ENCODE measurements at places on chromosomes 1 and 21. TPM values are rescaled to one million over a fixed set of nuclear protein-coding genes. Genes with fewer than 3 reads are reported as not detected.

Gene ZNF648
- total RNA-seq, result not detected

GRCh38 chr1:21966247-21967000 is 10.4 kb upstream of the CELA3B start:
- DNase-seq, result no peak

- DNase-seq, result no peak
These were observed 83.7 kb downstream of the ZSWIM5 start for GRCh38 chr1:45122724-45123123.

Gene LCE1E
- not detected for total RNA-seq

DNA sequence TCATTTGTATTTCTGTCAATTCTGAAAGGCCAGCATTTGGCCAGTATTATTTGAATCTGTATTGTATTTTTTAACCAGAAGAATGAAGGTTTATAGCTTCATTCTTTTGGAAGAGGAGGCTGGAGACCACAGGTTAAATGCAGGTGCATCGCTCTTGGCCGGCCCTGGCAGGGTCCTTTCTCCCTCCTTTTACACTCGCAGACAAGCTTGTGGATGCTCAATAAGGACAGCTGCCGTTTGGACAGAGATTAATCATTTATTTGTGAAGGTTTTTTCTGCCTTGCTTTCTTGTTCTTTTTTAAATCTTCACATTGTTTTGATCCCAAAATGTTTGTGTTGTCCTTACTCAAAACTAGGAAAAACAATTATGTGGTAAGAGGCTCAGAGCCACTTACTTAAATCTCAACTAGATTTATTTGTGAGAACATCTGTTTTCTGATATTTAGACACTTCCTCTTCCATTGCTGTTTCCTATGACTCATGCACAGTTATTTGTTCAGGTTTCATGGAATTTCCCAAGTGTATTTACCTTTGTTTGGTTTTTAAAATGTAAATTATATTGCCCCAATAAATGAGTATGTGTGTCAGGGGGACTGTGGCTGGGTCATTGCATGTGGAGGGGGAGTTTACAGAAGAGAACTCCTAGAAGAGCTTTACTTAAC is 46.7 kb upstream of the LAMC2 start:
- no peak for DNase-seq

DNA sequence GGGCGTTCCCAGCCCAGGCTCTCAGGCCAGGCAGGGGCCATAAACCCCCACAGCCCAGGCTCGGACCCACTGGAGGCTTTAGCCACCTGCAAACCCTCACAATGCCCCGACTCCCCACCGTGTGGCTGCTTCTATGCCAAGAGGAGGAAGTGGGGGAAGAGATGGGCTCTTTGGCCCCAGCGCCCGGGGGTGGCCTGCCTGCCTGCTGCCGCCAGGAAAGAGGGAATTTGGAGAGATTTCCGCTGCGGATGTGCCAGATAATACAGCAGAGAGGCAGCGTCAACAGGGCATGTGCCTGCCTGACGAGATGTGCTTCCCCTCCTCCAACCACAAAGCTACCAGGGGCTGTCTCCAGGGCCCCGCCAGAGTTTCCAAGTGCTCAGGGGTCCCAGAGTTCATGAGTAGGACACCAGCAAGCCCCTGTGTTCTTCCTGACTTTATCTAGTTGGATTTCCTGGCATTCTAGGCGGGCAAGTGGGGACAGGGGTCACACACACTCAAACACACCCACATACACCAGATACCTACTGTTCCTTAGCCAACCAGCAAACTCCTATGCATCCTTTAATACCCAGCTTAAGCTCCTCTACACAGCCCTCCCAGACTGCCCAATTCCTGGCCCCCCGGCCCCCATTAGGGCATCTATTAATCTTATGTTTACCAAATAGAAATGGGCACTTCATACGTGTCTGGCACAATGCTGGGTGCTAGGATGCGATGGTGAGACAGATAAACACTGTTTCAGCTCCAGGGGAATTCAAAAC is 14.1 kb downstream of the EPHA2 start:
- no peak for DNase-seq

- no peak for DNase-seq
These were observed 4.3 kb downstream of the MEF2D start for GRCh38 chr1:156496211-156496761.

Gene SLC30A7
- total RNA-seq, result 34.6 TPM

GRCh38 chr1:95287081-95287480 is 53.1 kb downstream of the RWDD3 start:
- no peak for DNase-seq

- no peak for DNase-seq
These were observed 1201.9 kb downstream of the BRINP3 start for GRCh38 chr1:189275796-189276195.

DNA sequence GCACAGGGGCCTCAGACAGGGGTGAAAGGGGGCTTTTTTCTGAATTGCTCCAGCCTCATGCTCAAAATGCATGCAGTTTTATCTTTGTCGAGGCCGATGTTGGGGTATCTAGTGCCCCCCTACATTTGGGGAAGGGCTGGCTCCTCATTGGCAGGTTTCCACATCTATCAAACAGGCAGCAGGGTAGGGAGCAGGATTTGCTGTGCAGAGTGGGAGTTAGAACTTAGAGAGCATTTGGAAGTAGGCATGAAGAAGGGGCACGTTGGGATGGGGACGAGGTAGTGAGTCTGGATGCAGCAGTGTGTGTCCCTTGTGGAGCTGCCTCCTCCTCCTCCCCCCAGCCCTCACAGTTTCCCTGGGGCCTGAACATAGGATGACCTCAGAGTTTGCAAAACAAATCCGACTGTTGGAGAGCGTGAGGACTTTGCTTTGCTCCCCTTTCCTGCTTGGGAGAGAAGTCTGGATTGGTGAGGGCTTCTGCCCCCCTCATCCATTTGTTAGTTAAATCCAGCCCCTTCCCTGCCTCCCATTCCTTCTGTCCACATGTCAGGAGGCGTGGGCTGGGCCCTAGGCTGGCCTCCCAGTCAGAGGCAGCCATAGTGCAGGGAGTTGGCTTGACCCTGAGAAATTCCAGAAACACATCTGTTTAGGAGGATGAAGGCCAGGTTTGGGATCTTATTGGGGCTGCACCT is 36.9 kb upstream of the GPR37L1 start:
- DNase-seq, result no peak

GRCh38 chr21:45846373-45847160 is 135.0 kb upstream of the COL6A1 start:
- no peak for DNase-seq

GRCh38 chr1:145990249-145990855 is 6.0 kb downstream of the TXNIP start:
- peak; percentile 35 for DNase-seq

Gene CACYBP
- total RNA-seq, result 177 TPM

DNA sequence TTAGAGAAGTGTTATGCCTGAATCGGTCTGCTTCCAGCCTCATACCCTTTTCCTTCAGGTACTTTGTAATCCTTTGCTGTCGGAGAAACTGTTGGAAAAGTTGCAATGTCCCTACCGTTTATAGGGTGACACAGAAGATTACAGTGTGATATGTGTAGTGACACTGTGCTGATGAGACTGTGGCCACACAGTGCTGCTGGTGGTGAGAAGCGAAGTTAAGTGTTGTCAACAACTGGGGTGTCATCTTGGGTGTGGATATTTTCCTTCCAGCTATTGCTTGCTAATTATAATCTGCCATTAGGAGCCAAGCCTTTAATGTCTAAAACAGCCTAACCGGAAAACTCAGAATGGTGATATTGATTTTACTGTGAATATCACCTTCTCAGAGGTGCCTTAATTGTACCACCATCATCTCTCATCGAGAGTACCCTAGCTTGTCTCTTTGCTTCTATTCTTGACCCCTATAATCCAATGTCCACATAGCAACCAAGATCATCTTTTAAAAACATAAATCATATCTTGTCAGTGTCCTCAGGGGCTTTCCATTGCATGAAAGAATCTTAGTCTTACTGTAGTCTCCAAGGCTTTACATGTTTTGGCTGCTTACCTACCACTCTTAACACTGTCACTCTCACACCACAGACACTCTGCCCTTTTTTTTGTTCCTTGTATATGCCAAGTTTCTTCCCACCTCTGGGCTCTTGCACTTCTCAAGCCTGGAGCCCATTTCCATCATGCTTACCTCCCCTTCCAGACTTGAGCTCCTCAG is 89.4 kb upstream of the PGD start:
- DNase-seq, result no peak

Gene MX1
- total RNA-seq, result 609 TPM

DNA sequence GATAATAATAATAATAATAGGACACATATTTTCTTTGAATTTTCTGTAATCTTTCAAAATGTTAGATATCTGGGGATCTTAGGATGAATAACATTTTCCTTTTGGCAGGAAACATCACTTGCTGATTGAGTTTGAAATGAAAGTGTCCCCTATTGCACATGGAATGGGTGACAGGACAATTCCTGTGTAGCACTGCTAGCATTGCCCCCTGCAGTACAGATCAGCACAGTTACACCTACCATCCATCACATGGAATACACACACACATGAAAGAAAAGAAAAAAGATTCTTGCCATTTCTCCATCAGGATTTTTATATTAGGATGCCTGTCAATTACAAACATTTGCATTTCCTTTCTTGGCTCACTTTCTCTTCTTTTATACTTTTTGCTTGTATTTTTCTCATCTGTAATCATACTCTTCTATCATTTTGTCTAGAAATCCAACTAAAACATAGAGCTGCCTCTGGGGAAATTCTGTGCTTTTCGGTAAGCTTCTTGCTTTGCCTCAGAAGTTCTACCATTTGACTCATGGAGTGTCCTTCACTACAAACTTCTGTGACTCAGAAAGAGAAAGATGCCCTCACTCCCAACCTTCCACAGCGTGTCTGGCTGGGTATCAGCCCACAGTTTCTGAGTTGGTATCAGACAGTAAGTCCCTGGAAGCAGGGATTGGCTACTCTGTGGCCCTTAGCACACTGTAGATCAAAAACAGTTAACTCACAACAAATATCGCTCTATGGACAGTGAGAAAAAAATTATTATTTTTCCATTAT is 641.2 kb downstream of the PTPRC start:
- DNase-seq, result no peak

- no peak for DNase-seq
These were observed 590.9 kb upstream of the PLXNA2 start for GRCh38 chr1:208835097-208835463.

GRCh38 chr1:117633068-117633345 is 27.2 kb downstream of the TENT5C start:
- no peak for DNase-seq

GRCh38 chr1:39474810-39475209 is 16.6 kb upstream of the BMP8A start:
- no peak for DNase-seq

DNA sequence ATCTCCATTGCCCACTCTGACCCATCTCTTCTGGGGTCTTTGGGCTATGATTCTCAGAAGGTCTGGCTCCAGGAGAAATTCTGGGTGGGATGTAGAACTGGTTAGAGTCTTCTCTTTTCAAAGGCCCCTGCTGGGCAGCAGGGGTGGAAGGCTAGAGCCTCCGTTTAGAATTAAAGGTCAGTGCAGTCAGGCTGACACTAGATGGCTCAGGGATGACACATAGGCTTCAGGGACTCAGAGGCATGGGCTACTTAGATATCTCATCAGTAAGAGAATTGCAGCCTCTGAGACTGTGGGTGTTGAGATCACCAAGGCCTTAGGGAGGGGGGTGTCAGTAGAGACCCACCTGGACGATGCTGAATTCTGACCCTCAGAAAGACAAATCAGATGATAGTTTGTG is 12.6 kb upstream of the PPM1J start:
- no peak for DNase-seq

DNA sequence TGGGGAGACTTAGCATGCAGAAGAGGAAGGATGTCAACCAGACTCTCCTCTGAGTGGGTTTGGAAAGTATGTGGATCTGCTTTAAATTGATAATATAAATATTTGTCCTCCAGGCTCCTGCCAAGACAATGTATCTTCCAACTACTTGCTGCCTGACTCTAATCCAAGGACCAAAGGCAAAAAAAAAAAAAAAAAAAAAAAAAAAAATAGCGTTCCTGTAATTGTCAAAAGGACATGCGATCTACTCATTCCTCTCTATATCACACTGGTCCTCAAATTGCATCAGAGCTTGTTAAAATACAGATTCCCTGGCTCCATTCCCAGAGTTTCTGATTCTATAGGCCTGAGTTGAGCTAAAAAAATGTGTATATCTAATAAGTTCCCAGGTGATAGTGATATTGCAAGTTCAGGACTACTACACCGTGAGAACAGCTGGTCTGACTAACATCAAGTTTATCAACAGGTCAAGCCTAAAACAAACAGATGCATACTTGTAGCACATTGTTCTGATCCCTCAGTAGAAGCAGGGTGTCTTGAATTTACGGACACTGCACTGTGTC is 141.3 kb downstream of the TNR start:
- no peak for DNase-seq

DNA sequence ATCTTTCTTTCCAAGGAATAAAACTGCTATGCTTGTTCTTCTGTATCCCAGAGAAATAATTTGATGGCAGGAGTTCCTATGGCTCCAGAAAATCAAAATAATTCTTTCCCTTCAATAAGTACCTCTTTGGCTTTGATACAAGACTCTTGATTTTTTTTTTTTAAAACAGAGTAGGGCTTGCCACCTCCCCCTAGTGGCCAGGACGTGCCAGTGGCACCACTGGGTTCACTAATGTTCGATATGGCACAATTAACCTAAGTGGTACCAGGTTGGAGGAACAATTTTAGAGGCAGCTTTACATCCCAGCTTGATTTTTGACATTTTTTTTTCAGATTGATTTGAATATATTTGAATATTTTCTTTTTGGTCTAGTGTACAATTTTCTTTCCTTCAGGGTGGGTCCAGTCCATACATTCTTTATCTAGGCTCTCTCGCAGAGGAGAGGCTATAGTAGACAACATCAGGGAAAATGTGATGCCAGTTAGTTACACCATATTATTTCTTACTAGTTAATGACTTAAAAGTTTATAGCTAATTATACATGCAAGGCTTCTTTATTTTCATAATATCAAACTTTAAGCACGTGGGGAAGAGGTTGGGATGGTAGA is 330.9 kb downstream of the S1PR1 start:
- DNase-seq, result peak; percentile 42

Gene DENND2D
- total RNA-seq, result 299 TPM

Gene SUSD4
- total RNA-seq, result 0.17 TPM

DNA sequence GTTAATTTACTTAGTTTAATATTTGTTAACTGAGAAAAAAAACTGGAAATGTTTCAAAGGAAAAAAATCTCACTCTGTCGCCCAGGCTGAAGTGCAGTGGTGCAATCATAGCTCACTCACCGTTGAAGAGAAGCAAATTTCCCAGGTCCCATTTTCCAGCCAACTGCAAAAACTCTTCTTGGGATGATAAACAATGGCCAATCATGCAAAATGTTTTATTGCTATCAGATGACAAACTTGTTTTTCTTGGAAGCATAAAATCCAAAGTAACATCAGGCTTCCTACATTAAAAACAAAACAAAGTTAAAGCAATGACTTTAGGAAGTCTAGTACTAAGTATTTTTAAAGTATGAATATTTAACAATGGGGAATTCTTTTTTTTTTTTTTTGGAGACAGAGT is 84.9 kb downstream of the LYST start:
- no peak for DNase-seq

DNA sequence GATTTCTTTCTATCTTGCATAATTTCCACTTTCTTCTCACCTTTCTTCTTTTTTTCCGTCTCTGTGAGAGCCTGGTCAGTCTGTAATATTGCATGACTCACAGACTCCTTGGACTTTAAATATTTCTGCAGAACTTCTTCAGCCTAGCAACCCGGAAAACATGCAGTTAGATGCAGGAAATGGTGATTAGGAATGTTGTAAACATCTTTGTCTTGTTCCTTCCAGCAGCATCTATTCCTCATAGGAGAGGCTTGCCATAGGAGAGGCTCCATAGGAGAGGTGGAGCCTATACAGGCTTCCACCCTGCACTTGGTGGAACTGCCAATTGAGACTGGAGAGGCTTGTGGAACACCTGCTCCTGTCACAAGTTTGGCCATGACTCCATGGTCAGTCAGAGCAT is 10.0 kb downstream of the GBP5 start:
- no peak for DNase-seq

Gene SYCP1
- not detected for total RNA-seq

Measured in activated naive CD8-positive, alpha-beta T cell treated with anti-CD3 and anti-CD28 coated beads, Interleukin-2, amount 10 ng/mL, durations not matched to agents 7 days and 5 days (primary cell).